ENCODE measurements at places on chromosomes 7 and 10.

DNA sequence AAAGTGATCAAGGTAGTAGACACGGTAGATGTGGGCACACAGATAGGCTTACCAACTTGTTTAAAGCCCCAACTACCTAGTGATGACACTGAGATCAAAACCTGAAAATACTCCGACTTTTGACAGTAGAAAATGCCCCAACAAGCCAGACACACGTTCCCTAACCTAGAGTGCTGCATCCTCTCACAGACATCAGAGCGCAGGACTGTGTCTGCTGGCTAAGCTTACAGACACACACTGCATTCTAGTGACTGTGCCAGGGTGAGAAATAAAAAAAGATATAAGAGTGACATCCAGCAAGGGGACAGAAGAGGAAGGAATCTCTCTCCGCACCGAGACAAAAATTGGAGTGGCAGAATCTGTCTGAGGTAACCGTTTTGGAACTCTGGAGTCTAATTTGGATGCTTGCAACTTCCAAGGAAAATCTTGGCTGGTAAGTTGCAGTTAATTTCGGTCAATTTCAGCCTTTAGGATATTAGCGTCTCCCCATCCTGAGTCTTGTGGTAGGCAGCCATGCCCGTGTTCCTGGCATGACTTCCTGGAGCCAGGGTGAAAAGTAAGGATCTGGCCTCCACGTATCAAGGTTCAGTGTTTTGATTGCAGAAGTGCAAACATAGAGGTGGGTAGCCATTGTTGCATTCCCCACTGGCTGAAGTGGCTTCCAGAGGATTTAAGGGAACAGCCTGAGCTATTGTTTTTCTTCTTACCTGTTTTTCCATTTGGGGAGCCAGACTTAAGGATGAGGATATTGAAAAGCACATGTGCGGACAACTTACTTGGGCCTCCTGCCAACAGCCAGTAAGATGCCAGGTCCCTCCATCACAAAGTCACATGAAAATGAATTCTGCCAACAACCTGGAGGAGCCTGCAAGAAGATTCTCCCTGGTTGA lies 124.1 kb downstream of the SMURF1 start:
- DNase-seq, result no peak

DNA sequence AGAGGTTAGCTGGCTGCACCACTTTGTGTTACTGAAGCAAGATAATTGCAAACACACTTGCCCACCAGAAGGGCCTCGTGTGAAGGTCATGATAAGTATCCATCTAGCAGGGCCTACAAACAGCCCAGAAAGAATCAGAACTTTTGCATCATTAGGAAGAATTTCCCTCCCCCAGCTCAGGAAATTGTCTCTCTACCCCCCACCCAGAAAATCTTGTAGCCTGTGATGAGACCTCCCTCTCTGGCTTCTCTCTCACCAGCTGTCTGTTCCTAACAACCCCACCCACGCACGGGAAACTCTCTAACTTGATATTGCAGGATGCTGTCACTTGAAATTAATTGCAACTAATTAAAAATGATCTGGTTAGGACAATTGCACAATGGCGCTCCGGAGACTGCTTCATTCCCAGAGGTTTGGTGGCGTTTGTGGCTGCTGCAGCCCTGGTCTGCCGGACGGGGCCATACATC lies 34.5 kb downstream of the ZNF503 start:
- DNase-seq, result no peak

GRCh38 chr10:49592726-49593563 lies 17.2 kb upstream of the SLC18A3 start:
- DNase-seq, result peak; percentile 43

GRCh38 chr10:61000769-61001730 lies 57.1 kb upstream of the RHOBTB1 start:
- DNase-seq, result no peak

- no peak for DNase-seq
Observed at GRCh38 chr7:156655251-156655650, 14.7 kb downstream of the RNF32 start.

GRCh38 chr10:120824881-120825309 lies 26.3 kb upstream of the WDR11 start:
- no peak for DNase-seq

GRCh38 chr7:5567790-5568189 lies 144.2 kb upstream of the TNRC18 start:
- DNase-seq, result no peak

DNA sequence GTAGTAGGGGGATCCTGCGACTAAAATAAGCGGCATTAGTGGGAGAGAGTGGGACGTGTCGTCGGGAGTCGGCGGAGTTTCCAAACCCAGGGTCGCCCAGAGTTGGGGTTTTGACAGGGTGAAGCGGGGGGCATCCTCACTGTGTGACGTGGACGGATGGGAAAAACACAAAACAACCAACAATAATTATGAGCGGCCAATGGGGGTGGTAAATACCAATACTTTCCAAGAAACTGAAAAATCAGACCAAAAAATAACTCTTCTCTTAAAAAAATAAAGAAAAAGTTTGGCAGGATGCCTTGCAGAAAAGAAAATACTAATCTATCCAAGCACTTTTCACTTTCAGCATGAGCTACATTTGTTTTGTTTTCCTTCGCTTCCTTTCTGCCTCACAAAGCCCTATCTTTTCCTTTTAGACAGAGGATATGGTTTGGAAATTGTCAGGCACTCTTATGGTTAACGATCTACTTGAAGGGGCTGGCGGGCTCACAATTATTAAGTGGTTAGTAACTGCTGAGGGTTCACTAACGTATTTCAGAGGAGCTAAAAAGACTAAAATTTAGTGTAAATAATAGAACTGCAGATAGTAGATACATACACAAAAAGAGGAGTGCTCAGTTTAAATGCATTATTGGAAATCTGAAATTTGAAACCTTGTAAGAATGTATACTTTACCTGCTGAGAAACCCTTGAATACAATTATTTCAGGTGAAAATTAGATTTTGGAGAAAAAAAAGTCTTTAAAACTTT lies 802 bp upstream of the CDK6 start:
- DNase-seq, result no peak

DNA sequence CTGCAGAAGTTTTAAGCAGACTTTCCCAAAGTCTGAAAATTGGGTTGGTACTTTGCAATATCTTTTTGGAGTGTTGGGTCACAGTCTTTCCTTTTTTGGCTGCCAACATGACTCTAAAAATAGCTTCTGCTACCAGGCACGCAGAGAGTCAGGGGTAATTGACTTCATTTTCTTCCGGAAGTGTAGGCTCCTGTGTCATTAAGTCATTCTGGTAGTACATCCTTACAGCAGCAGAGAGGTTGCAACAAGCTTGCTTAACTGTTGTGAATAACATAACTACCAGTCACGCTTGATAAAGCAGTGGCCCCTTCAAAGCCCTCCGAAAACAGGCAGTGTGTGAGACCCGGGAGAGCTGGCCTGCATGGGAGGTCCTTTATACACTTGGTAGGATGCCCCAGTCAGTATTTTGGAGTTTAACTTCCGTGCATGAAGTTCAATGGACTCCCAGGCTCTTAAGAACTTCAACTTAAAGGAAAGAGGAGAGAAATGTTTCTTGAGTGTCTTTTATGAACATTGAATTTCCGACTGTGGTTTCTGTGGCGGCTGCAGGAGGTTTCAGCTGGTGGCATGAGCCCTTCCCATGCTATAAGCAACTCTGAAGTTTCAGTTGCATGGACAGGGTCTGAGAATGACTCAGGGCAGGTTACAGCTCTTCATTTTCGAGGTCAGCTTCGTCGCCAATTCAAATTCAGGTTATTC lies 310.7 kb downstream of the GALNT17 start:
- DNase-seq, result no peak

GRCh38 chr10:104819731-104820130 lies 178.6 kb downstream of the SORCS3 start:
- no peak for DNase-seq

GRCh38 chr7:4607311-4607729 lies 74.8 kb upstream of the FOXK1 start:
- DNase-seq, result no peak

GRCh38 chr7:108637049-108637621 lies 67.5 kb downstream of the DNAJB9 start:
- DNase-seq, result no peak

- no peak for DNase-seq
Observed at GRCh38 chr7:114976666-114977065, 54.8 kb downstream of the MDFIC start.

Data from mucosa of gallbladder (tissue), 1 donor.